ENCODE measurements at places on chromosomes 2 and 18.

DNA sequence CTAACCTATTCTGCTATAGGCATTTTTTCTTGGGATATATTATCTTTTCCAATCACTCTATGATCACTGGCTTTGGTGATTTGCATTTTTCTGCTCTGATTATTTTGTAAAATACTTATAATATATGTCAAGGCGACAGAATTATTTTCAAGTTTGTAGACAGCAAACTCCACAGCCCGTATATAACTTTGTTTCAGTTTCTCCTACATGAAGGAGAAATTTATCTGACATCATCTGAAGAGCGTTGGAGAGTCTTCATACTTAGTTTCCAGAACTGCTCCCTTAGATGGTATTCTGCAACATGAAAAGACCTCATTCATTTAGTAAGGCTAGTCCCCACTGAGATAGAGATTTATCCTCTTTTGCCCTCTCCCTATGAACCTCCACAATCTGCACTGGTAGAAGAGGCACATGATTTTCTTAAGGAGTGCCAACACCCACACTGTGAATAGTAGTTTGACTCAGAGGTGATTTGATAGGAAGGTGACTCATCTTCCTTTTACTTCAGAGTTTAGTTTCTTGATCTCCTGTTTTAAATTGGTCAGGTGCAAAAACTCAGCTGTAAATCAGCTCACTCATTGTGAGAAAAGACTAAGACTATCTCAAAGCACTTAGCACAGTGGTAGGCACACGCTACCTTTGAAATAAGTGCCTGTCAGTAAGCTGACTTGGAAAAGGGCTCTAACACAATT is 1848.6 kb upstream of the CELF4 start:
- DNase-seq, result no peak

DNA sequence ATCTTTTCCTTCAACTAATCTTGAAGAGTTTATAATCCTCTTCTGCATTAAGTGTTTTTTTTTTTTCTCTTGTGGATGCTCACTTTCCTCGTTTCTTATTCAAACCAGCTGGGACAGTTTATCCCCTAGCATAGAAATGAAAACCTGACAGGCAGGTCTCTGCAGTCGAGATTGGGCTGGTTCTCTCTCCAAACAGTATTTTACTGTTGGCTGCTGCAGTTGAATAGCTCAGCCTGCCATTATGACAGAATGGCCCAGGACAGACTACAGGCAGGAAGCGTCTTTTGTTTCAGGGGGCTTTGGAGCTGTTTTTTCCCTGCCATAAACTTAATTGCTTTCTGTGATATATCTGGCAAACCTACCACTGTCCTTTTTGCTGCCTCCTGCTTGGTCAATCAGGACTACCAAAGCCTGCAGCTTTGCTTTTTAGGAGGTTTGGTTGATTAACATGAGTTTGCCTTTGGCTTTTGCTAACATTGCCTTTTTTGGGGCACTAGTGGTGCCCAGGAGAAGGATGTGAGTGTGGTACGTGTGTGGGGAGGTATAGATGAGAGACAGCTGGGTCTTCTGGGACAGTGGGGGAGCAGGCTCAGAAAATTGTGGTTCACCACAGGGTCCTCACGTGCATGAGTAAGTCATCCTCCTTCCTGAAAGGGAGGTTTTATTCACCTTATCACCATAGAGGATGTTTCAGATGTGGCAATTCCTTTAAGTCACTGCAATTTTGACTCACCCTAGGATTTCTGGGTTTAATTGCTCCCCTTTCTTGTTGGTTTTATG is 128.7 kb downstream of the LYPD6B start:
- peak; percentile 38 for DNase-seq

DNA sequence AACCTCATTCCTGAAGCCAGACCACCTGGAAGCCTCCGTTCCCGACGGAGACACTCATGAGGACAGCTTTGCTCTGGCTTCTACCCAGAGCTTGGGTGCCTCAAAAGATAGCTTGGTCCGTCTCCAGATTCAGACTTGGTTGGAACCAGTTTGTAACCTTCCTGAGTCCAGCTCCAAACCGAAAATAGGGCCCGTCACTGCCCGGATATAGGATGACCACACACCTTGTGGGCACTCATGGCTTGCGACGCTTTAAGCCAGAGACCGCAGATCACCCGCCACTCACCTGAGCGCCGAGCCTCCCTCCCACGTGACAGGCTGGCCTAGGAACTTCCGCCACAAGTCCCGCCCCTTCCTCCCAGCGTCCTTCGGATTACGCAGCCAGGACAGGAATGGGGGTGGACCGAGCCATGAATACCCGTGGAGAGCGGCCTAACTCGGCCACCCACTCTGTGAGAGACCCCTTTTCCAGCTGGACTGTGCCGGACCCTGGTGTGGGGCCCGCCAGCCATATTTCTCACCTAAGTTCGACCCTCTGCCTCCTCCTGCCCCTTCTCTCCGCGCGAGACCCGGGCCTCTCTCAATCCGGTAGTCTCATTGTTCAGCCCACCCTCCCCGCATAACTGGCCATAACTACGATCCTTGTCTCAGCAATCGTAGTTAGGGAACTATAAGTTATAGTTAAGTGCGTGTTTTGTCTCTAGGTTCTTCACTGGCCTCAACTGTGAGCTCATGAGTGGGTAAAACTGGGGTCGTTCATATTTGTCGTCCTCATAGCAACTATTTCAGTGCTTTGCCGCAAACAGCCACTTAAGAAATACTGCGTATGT is at the start of gene MPV17:
Gene MPV17, minus strand, starts transcription at position 332 of the 830 bp plus-strand sequence. CDS start 580 bp downstream, outside the sequence.
- peak; percentile 94 for DNase-seq

GRCh38 chr2:181058378-181059269 is 78.2 kb downstream of the UBE2E3 start:
- peak; percentile 49 for DNase-seq

DNA sequence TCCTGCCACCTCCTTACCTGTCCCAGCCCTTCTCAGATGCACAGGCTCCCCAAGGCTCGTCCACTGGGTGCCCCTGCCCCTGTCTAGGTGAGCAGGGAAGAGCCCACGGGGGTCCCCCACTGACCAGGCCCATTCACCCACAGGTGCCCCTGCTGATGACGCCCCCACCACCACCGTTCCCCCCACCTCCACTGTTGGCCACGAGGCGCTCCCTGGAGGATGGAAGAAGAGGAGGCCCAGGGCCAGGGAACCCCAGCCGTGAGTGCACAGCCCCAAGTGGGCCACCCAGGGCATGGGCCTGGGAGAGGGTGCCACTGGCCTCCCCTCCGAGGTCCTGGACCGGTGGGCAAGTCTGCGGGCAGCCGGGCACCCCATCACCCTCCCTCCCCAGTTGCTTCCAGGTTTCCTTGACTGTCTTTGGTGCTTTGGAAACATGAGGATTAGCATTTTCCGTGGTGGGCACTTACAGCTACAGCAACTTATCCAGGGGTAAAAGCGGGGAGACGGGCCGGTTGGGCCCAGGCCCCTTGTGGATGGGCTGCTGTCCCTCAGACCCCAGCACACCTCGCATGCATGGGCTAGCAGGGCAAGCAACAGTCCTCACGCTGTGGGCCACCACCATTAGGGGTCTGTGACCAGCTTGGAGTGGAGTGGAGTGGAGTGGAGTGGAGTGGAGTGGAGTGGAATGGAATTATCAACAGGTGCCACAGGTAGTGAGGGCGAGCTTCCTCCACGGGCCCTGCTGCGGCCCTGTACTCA is 13.2 kb upstream of the KLHL30 start:
- DNase-seq, result no peak

GRCh38 chr2:61770746-61771145 is 83.1 kb downstream of the FAM161A start:
- no peak for DNase-seq

GRCh38 chr2:176687944-176688343 is 418.7 kb downstream of the MTX2 start:
- DNase-seq, result no peak

DNA sequence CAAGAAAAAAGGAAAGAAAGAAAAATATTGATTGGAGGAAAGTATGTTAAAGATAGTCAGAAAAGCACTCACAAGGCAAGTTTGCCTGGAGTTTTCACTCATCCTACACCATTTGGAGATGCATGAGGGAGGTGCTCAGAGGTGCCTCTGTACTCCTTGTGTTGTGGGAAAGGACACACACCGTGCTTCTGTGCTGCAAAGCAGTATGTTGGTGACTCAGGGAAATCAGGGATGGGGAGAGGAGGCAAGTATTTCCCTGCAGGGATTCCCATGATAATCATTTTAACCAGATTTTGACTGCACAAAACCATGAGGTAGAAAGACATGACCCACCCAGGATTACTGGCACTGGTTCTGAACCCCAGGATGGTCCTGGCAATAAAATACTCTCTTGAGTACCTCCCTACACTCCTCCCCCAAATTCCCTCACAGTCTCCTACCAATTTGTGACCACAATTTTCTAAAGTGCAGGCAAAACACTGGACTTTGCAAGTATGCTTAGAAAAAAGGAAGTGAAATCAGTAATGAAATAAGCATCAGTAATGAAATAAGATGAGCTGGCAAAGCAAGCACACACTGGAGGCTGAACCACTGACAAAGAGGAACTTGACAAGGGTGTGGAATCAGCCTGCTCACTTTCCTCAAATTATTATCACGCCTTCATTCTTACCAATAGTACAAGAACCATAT is 155.5 kb upstream of the ACVR2A start:
- DNase-seq, result no peak

DNA sequence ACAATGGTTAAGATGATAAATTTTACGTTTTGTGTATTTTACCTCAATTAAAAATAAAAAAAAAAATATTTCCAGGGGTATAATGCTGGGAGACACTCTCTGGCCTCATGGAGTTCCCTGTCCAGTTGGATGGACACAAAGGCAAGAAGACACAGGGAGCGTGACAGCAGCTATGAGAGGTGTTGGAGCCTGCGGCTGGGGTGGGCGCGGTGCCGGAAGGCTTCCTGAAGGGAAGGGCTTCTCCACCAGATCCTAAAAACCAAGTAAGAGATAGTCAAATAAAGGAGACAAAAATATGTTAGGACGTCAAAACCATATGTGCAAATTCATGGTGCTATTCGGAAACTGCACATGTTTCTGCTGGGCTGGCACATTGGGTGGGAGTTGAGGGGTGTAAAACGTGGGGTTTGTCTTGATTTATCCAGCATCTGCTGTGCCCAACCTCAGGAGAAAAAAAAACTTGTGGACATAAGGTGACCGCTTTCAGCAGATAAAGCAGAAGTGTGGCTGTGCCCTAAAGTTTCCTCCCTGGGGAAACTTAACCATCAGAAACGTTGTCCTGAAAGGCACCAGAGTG is 467.6 kb downstream of the RNF144A start:
- no peak for DNase-seq

- DNase-seq, result peak; percentile 40
Observed at GRCh38 chr2:101502095-101502494, 27.2 kb upstream of the RFX8 start.

- DNase-seq, result no peak
Observed at GRCh38 chr2:70743068-70743467, 24.9 kb downstream of the ADD2 start.

GRCh38 chr2:233853883-233854240 is 473 bp downstream of the HJURP start:
- DNase-seq, result no peak

All from activated naive CD4-positive, alpha-beta T cell treated with anti-CD3 and anti-CD28 coated beads, Interleukin-2, amount 10 ng/mL, durations not matched to agents 7 days and 5 days (primary cell).